ENCODE measurements at places on chromosomes 2 and 18.

- DNase-seq, result no peak
Measured at GRCh38 chr2:203992509-203992908, 55.9 kb downstream of the ICOS start.

DNA sequence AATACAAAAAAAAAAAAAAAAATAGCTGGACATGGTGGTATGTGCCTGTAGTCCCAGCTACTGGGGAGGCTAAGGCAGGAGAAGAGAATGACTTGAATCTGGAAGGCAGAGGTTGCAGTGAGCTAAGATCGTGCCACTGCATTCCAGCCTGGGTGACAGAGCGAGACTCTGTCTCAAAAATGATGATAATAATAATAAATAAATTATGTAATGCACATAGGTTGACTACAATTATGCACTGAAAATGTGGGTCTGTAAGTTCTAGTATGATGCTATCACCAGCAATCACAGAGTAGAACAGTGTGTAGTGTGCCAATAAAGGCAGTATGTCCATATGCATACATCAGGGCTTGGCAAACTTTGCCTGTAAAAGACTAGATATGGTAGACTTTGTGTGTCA, 55.6 kb upstream of the MYCN start:
- DNase-seq, result no peak

DNA sequence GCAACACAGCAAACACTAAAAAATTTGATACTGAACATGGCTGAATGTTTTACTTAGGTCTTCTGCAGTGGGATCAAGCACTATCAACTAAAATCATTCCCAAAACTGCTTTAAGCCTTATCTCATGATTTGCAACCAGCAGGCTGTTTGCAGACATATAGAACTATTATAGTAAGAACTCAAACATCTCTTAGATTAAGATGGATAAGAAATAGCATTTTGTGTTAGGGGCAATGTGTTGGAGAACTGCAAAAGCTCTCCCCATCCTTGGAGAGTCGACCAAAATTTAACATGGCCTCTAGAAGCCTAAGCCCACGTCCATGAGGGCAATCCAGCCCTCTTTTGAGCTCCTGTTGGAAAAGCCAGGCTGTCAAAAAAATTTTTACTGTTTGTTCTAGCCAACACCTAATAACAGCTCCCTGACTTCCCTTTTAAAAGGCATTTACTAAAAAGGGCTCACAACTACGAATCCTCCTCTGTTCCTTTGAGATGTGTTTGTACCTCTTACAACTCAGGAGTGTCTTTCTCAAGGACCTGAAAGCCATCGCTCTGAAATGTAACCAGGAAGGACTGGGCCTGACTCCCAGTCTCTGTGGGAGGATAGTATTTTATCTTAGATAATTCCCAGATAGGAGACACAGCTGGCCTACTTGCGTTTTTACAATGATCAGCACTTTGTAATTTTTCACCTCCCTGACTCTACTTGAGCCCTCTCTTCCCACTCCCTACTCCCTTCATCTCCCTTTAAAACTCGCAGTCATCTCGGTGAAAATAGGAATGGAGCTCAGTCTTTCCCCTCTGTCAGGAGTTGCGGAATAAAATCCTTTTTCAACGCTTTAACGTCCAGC, 1.4 kb downstream of the KRCC1 start:
- no peak for DNase-seq

DNA sequence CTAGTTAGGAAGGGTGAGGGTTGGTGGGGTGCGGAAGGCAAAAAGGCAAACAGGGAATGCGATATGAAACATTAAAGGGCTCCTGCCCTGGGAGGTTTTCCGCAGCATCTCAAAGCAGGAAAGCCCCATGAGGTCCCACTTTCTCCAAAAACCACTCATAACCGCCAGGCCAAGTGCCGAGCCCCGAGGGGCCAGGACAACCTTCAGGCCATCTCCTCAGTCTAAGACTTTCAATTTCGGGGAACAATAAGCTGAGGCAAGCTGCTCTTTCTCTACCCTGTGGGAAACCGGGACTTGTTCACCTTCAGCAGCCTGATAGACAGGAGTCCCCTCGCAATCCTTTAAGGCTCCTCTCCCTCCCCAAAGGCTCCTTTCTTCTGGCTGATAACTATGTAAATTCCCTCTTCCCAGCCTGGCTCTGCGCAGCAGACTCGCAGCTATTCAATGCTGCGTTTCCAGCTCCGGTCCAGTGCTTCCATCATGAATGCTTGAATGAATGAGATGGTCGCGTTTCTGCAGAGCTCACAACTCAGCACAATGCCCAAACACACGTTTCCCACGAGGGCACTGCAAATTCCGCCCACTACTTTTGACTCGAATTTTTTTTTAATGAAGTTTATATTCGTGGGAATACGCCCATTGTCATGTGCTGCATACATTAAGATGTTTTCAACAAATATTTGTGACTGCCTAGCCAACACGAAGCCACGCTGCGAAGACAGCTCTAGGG, 1.4 kb downstream of the LAMA1 start:
- no peak for DNase-seq

- DNase-seq, result no peak
Measured at GRCh38 chr18:35139517-35139916, 98.3 kb downstream of the MAPRE2 start.

GRCh38 chr2:176961775-176962619, 250.6 kb upstream of the HNRNPA3 start:
- no peak for DNase-seq

DNA sequence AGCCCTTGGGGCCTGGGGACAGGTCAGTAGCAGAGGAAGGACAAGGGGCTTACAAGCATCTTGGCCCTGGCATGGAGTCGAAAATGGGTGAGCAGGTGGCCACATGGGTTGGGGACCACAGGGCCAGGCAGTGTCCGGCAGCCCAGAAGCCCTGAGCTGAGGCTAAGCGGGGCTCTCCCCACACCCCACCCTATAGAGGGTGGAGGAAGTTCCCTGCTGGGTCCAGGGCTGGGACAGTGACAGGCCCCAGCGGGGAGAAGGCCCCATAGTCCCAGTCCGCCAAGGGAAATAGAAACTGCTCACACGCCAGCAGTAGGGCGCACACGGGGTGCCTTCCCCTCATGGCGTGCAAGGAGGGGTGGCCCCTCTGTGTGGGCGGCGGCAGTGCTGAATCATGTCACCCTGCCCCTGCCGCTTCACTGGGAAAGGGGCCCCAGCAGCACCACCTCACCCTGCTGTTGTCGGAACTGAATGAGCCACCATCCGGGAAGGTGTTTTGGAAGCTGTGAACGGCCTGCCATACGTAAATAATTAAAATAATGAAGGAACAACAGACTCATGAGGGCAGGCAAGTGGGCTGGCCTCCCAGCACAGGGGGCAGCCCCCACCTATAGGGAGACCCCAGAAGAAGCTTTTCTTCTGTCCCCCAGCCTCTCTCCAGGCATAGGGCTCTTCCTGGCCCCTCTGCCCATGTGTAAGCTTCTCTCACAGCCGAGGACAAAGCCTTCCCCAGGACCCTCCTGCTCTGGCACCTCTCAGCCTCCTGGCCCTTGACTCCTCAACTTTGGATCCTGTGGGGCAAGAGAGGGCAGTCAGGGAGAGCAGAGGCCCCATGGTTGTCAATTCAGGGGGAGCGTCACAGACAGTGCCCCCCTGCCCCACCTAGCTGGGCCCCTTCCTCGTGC, 12.7 kb upstream of the DUSP2 start:
- peak; percentile 96 for DNase-seq

GRCh38 chr2:122660786-122661634, 905.6 kb downstream of the TSN start:
- DNase-seq, result no peak

DNA sequence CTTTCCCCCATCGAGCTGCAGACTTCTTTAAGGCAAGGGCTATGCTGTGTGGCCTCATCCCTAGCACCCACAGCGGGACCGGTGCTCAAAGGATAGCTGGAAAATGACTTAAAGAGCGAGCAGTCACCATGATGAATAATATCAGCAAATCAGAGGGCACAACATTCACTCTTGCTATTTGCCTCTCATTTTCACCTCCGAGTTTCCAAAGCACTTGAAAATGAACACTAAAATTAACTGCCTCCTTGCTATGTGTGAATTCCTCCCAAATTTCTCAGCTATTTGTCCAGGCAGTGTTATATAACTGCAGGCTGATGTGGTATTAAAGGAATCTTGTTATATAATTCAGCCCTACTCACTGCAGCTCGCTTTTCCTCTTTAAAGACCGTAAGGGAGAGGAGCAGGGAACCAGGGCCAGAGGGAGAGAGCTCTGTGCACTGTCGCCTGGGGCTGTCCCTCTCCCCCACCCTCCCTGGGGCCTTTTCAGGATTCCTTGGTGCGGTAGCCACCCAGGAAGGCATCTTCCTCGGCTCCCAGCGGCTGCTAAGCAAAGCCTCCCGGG, 1.4 kb downstream of the CYS1 start:
- no peak for DNase-seq

- DNase-seq, result no peak
Measured at GRCh38 chr2:219228041-219228910, 1.2 kb downstream of the ATG9A start.

- DNase-seq, result no peak
Measured at GRCh38 chr2:9991829-9992273, 40.4 kb downstream of the GRHL1 start.

GRCh38 chr2:210072922-210073509, 70.6 kb downstream of the RPE start:
- DNase-seq, result no peak

- DNase-seq, result no peak
Measured at GRCh38 chr2:96923810-96924774, 54.2 kb upstream of the SEMA4C start.

DNA sequence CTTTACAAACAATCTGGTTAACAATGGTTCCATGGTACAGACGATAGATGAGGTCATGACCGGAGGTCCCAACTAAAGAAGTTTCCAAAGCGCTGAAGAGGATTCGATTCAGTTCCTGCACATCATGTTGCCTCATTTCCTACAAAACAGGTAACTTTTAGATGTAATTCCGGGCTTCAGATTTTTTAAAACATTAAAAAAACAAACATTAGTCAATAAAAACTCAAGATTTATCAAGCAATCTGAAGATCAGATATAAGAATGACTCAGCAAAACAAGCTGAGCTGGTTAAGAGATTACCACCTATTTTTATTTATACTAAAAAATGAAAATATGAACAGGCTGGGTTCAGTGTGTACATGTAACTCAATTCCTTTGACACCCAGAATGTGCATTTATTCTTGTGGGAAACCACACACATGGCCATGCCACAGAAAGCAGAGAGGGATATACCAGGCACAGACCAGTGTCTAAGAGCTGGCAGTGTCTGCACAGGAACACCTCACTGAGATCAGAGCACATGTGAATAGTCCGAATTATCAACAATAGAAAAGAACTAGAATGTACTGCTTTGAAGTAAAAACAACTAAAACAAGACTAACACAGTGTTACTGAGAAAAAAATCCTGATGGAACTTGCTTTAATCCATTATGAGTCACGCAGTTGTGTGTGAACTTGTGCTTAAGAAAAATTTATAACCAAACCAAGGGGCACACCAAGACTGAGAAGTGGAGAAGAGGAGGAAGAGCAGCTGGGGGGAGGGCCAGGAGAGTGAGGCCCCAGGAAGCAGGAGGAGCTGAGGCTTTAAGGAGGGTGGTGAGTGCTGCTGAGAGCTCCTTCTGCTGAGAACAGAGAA, 9.5 kb downstream of the USP40 start:
- DNase-seq, result no peak

DNA sequence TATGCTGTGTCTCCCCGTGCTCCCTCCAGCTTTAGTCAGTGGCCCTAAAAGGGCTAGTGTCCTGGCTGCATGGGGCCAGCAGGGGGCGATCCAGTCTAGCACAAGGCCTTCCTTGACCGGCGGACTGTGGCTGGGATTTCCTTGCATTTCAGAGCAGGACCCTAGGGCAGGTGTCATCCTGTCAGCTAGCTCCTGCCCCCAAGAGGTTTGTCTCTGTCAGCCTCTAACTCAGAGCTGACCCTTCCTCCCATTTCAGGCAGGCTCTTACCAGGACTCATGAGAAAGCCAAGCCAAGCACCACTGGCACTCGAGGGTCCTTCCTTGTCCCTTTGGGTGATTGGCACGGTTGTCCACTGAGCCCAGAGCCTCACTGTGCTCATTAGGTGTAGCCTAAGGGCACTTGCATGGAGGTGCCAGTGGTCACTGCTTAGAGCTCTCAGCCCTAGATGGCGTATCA, 140.3 kb downstream of the RPIA start:
- DNase-seq, result no peak

Measured in stimulated activated naive CD4-positive, alpha-beta T cell treated with Interleukin-2 at 50 U/mL for 16 hours (primary cell).